Uterus (tissue), 4 donors: ENCODE measurements at places on chromosomes 3 and 15. TPM values are rescaled to one million over a fixed set of nuclear protein-coding genes. Genes with fewer than 3 reads are reported as not detected.

TICRR gene
- under 0.01 TPM for total RNA-seq

DNA sequence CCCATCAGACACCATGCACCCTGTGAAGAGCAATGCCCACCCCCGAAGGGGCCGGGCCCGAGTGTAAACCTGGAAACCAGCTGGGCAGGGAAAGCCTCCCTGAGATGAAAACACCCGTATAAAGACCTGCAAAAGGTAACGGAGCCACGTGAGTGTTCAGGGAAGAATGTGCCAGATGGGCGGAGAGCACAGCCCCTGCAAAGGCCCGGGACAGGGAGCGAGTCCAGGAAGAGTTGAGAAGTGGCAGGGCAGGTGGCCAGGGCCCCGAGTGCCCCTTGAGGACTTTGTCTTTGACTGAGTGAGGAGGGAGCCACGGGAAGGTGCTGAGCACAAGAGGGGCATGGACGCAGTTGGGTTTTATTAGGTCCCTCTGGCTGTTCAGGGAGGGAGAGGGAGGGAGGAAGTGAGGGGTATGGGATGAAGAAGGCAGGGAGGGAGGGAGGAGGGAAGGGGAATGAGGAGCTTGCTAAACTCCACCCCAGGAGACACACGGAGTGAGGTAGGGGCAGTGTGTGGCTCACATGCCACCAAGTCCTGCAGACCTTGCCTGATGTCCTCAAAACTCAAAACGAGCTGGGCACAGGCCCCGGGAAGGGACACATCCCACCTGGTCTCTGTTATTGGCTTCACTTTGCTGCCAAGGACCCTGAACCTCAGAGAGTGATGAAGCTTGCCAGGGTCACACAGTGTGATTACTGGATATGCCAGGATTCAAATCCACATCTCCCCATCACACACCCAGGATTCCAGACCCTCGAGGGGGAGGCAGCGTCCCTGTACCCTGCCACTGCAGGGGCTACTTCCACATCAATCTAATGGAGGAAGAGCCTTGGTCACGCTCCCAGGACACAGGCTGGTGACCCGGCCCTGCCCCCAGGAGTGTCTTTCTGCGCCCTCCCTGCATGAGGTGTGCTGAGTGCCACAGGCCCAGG is 49.1 kb upstream of the IQSEC1 start:
- DNase-seq: no peak

DNA sequence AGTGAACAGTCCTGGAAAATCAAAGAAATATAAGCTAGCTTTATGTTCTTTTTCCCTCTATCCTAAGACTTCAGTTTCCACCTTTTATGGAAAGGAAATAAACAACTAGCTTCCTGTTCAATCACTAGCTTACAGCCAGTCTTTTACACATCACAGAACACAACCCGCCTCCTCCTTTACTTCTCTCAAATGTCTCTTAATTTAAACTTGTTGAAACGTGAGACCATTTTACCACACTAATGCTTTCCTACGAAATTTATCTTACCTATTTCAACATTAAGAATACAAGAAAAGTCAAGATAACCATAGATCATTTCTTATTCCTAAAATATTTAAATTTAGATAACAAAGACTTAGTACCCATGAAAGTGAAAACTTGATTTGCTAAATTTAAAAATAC is 6.2 kb downstream of the PRTG start:
- no peak for DNase-seq

- DNase-seq: no peak
These were observed 91.3 kb upstream of the SLC25A36 start for GRCh38 chr3:140850210-140850955.

DNA sequence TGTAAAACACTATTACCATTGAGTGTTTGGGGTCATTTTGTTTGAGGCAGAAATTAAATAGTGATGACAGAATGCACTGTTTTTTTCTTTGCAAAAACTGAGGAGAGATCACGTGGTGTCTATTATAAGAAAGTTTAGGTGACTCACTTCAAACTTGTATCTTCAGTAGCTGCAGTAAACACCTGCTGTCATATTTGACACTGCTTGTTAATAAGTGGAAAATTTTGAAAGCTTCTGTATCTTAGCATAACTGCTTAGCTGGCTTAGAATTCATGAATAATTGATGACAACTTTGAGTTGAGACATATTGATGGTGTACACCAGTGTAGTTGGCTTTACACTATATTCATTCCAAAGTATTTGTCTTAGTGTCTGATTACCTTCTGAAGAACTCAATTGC is 29.7 kb upstream of the MDFIC2 start:
- no peak for DNase-seq

DNA sequence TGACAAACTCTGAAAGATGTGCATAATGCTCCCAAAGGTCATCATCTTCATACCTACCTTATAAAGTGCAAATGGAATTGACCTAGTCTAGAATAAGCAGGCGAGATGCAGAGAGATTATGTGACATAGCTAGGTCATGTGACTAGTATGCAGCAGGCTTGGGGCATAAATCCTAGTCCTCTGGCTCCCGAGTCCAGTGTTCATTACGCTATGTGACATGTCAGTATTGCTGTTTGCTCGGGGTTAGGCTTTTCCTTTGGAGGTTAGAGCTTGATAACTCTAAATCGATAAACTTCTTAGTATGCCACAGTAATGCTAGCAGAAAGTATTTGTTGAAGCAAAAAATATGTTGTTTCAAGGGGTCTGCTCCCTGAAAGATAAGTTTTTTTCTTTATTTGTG is 481.7 kb upstream of the TPRG1 start:
- no peak for DNase-seq

DNA sequence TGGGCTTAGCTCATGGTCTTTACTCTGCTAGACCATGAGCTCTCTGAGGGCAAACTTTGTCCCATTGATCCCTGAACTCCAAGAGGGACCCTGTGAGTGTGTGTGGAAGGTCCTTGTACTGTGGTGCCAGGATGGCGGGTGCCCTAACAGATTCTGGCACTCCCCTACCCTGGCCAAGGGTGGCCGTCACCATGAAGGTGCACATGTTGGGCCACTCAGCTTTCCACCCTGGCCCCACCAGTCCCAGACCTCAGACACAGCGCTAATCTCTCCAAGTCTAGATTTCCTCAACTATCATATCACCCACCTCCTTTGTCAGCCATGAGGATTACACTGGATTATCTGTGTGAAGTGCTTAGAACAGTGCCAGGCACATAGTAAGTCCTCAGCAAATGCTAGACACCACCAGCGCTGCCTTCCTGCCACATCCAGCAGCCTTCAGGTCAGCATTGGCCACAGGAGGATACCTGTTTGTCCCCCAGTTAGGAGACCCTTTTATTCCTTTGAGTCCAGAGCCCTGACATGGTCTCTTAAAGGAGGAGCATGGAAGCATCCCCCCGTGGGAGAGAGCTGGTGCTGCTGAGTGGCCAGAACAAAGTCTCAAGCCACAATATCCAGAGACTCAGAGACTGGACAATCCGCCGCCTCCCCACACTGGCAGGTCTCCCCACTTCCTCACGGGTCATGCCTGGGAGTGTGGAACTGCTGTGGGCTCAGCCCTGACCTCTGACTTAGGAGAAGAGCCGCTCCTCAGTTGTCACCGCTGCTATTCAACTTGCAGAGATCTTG is 44.5 kb upstream of the SLCO2A1 start:
- no peak for DNase-seq

DNA sequence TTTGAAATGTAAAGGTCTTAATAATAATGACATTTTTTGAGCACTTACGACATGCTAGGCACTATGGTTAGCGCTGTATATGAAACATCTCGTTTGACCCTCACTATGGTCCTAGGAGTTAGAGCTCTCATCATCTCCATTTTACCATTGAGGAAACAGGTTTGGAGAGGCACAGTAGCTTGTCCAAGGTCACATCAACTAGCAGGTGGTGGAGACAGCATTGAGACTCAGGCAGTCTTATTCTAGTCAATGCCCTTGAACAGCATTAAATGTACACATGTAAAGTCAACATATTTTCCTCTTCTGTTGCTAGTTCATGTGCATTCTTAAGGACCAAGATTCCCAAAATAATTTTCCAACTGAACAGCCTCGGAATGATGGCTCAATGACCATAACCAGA is 4.8 kb downstream of the ARHGEF3 start:
- no peak for DNase-seq
